Sciatic nerve (tissue), 2 donors: ENCODE measurements at places on chromosomes 6 and 20.
A peak's percentile ranks its signal among the peaks of the same experiment; 100 is the strongest.

GRCh38 chr6:99011151-99011550 lies 63.4 kb upstream of the FBXL4 start:
- DNase-seq = no peak

DNA sequence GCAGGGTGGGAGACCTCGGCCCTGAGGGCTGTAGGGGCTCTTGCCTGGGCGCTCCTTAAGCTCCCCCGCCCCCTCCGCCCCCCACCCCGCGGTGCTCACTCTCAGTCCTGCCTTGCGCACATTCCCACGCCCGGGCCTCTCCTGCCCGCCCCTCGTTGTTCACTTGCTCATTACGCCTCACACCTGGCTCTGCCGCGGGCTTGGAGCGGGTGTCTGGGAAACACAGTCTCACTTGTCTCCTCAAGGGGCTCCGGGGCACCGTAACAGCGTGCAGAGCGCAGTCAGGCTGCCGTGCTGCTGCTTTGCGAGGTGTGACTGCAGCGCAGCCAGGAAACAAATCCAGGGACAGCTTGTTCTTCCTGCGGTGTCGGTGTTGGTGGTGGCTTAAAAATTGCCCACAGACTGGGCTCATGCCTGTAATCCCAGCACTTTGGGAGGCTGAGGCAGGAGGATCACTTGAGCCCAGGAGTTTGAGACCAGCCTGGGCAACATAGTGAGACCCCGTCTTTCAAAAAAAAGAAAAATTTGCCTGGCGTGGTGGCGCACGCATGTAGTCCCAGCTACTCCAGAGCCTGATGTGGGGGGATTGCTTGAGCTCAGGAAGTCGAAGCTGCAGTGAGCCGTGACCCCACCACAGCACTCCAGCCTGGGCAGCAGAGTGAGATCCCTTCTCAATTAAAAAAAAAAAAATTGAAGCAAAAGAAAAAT lies 4.6 kb downstream of the NPBWR2 start:
- peak; percentile 27 for DNase-seq

- DNase-seq = no peak
These were observed 63.0 kb downstream of the GPX5 start for GRCh38 chr6:28588666-28589065.

DNA sequence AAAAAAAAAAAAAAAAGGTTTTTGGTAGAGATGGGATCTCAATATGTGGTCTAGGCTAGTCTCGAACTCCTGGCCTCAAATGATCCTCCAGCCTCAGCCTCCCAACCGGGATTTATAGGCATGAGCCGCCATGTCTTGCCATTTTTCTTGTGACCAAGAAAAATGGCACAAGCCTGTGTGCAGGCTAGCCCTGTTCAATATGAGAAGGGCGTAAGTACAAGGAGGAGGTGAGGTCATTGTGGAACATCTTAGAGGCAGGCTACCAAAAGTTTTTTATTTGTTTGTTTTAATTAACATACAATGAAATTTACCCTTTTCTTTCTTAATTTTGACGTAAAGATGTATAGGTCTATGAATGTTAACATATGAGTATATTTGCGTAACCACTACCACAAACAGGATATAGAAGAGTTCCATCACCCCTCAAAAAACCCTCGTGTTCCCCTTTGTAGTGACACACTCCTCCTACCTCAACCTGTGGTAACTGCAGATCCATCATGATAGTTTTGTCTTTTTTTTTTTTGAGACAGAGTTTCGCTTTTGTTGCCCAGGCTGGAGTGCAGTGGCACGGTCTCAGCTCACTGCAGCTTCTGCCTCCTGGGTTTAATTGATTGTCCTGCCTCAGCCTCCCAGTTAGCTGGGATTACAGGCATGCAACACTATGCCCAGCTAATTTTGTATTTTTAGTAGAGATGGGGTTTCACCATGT lies 28.3 kb upstream of the KIF3B start:
- DNase-seq = no peak

- DNase-seq = no peak
These were observed 5.9 kb upstream of the VSTM2L start for GRCh38 chr20:37896932-37897548.

- no peak for DNase-seq
These were observed 39.2 kb downstream of the SAMD3 start for GRCh38 chr6:130183271-130184222.

DNA sequence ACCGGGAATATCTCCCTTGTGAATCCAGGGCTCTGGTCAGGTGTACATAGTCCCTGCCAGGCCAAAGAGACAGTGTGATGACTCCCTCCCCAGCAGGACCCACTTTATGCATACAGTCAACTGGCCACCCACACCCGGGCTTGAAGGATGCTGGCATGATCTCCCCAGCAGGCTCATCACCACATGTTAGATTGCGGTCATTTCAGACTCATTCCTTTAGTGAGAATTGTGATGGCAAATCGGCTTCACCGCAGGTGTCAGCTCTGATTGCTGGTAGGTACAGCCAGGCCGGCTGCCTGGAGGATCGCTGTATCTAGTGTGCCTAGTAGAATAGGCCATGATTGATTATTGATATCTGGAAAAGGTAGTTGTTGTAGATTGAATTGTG lies 24.5 kb downstream of the CD83 start:
- DNase-seq = no peak

DNA sequence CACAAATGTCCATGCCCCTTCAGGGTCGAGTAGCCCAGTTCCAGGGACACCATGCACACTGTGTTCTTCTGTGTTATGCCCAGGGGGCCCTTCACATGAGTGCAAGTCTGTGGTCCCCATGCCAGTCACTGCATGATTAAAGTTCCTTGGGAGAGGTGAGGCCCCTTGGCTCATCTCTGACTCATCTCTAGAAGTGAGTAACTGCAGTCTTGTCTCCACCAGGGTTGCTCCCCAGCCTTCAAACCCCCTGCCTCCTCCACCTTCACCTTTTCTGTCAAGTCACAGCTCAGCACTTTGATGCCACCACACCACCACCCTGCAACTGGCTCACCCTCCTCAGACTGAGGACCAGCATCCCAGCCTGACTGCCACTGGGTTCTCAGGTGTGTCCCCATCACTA lies 161.7 kb downstream of the UNC5CL start:
- no peak for DNase-seq

DNA sequence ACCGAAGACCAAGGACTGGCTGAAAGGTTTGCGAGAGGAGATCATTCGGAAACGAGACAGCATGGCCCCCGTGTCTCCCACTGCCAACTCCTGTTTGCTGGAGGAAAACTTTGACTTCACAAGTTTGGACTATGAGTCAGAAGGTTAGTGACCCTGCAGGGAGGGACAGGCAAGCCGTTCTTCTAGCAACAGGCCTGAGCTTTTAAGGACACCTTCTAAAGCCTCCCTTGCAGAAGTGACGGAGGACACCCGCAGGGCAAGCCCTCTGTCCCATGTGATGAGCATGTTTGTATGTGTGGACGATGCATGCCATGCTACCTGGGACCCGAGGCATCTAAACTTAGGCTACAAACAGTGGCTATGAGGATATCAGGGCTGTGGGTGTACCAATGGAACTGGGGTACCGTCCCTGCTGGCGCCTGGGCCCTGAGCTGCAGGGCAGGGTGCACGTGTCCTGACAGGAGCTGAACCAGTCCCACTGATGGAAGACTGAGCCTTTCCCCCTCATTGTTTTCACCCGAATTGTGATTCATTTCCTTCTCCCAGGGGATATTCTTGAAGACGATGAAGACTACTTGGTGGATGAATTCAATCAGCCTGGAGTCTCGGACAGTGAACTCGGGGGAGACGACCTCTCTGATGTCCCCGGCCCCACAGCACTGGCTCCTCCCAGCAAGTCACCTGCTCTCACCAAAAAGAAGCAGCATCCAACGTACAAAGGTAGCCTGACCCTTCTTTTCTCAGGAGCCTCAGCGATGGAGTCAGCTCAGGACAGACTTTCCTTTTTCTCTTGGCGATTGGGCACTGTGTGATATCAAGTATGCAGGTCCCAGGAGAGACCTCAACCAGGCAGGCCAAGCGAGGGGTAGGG lies 84.4 kb downstream of the SERAC1 start:
- no peak for DNase-seq

DNA sequence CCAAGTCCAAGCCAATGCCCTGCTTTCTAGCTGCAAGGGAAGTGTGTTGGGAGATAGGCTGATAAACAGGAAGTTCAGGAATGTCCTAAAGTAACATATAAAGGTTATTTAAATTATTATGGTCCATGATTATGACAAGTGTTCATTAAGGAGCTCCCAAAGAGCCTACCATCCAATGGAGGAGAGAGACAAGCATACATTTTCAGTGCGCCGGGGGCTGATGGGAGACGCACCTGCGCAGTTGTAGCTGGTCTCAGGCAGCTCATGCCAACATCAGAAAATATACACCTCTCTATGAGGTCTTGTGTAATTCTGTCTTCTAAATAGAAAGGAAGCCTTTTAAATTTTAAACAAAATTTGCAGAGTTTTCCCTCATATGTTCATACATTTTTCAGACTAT lies 12.6 kb upstream of the SFT2D1 start:
- no peak for DNase-seq

GRCh38 chr6:159121486-159121885 lies 47.7 kb upstream of the FNDC1 start:
- DNase-seq = no peak

DNA sequence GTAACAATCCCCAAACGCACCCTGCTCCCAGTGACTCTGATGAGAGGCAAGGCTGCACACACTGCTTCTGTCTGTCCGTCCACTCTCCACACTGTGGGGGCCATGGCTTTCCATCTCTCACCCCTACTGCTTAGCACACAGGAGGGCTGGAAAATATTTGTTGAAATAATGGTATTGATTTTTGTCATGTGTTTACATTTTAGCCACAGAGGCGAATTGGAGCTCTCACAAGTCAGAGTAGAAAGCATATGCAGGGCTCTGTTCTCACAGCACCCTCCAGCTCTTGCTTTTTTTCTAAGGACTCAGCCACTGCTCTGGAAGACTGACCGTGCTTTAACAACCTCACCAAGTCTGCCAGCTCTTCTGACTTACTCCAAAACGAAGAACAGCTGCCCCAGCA lies 273.8 kb downstream of the GMDS start:
- DNase-seq = no peak

GRCh38 chr20:32544260-32544722 lies 40.8 kb downstream of the NOL4L start:
- DNase-seq = no peak

GRCh38 chr20:16517946-16518783 lies 55.1 kb downstream of the KIF16B start:
- DNase-seq = no peak

- DNase-seq = no peak
These were observed 10.2 kb downstream of the USP49 start for GRCh38 chr6:41884957-41885356.

DNA sequence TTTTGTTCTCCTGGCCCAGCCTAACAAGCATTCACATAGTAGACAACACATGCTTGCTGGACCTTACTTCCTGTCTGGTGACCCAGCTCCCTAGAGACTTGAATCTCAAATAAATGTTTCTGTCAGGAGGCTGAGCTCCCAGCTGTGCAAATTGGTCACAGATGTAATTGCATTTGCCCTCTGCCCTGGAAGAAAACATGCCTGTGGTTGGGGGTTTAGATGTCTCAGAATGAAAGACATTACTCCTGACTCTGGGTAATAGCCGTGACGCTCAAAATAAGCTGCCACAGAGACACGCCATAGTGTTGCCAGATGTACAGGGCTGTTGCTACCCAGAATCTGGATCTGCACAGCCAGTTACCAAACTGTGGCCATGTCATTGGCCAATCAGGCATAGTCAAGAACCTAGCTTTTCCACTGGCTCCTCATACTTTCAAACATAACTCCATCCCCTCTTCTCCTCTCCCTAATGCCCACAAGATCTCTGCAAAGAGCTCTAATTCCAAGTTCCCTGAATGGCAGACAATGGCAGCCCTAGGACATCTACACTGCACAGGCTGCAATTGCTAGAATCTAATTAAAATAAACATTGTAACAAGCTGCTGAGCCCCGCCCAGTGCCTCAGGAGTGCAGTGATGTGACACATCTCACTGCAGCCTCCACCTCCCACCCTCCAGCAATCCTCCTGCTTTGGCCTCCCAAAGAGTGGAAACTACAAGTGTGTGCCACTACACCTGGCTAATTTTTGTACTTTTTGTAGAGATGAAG lies 32.8 kb upstream of the GMPR start:
- DNase-seq = no peak

DNA sequence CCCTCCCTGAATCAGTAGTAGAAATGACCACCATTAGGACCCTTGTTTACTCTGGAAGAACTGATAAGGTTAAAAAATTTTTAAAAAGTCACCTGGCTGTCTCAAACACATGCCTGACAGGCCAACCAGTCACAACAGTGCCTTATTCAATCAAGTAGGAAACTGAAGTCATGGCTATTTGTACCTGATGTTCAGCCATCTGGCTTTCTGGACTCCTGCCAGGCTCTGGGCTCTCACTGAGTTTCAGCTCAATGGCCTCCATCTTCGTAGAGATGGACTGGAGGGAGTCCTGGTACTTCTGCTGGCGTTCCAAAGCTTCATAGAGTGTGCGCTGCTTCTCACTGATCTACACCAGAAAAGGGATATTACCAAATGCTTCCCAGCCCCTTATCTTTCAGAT lies 343.8 kb downstream of the SYNE1 start:
- no peak for DNase-seq

DNA sequence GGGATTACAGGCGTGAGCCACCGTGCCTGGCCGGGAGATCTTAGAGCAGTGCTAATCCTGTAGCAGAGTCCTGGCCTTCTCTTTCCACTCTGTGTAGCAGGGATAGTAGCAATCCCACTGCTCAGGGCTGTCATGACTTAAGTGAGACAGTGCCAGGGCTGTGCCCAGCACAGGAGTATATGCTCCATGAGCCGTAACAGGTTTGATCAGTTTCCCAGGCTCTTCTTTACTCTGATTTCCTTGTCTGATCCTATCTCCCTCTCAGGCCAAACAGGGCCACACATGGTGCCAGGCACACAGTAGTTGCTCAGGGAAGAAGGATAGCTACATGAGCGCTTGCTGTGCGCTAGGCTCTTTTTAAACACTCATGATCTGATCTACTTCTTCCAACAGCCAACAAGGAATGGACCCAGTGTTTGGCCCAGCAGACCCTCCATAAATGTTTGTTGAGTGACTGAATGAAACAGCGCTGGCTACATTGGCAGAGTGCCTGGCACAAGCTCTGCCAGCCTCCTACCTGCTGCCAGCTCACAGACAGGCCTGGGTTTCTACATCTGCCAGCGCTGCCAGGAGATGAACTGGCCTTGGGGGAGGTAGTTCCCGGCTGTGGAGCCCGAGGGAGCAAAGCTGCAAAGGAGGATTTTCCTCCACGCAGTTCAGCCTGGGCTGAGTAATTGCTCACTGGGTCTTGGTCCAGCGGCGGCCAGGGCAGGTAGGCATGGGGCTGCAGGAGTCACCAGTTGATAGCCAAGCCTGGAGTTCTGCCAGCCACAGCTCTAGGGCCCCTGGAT lies 36.9 kb downstream of the SNAI1 start:
- no peak for DNase-seq

DNA sequence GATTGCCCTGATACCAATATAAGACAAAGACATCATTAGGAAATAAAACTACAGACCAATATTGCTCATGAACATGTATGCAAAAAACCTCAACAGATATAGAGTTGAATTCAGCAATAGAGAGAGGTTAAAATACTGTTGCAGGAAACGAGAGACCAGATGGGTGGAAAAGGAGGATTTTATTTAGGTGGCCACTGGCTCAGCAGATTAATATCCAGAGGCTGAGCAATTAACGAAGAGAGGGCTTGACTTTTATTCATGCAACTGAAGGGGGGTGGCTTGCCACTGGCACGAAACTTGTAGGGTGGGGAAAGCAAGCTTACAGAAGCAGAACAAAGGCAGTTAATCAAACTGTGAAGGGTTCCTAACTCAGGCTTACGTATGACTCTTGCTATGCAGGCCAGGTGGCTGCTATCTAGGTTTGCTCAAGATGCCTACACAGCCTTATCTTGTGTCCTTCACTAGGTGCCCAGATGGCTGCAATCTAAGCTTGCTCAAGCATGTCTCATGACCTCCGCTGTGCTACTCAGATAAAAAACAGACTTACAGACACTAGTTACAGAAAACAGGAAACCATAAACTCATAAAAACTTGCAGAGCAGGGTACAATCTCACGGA lies 126.4 kb downstream of the MMUT start:
- no peak for DNase-seq
